Activated CD8-positive, alpha-beta memory T cell treated with anti-CD3 and anti-CD28 coated beads for 36 hours (primary cell): ENCODE measurements at places on chromosomes 6 and 20. TPM values are rescaled to one million over a fixed set of nuclear protein-coding genes. Genes with fewer than 3 reads are reported as not detected.

SLC52A3 gene
- not detected for total RNA-seq

PPP1R16B gene
- total RNA-seq = 164 TPM

FERMT1 gene
- 0.11 TPM for total RNA-seq

LCA5 gene
- 0.08 TPM for total RNA-seq

GTSF1L gene
- total RNA-seq = not detected

TSBP1 gene
- total RNA-seq = not detected

MAP3K5 gene
- total RNA-seq = 11.0 TPM

HSPA12B gene
- total RNA-seq = not detected

CCN6 gene
- not detected for total RNA-seq

LY6G6F gene
- total RNA-seq = not detected

NOTCH4 gene
- total RNA-seq = 1.5 TPM

ABHD16B gene
- not detected for total RNA-seq

ZSCAN12 gene
- 5.3 TPM for total RNA-seq

MTFR2 gene
- 23.2 TPM for total RNA-seq

MATN4 gene
- total RNA-seq = 0.32 TPM

KCNK16 gene
- not detected for total RNA-seq

BHLHE23 gene
- not detected for total RNA-seq

RSPO4 gene
- total RNA-seq = not detected
